ENCODE measurements at places on chromosomes 1 and 21. TPM values are rescaled to one million over a fixed set of nuclear protein-coding genes. Genes with fewer than 3 reads are reported as not detected.
A peak's percentile ranks its signal among the peaks of the same experiment; 100 is the strongest.

LCK gene
- not detected for total RNA-seq

WNT9A gene
- total RNA-seq = 4.1 TPM

GRCh38 chr1:21687081-21687529 lies 17.9 kb upstream of the RAP1GAP start:
- H3K27ac ChIP-seq = no peak overlapping the region
- H3K4me3 ChIP-seq = no peak overlapping the region
- H3K4me1 ChIP-seq = no peaks in the 10 kb centered on the region
- no peaks in the 10 kb centered on the region for H3K27me3 ChIP-seq
- H3K36me3 ChIP-seq = peaks cover 29% of the 10 kb centered on the region

DNA sequence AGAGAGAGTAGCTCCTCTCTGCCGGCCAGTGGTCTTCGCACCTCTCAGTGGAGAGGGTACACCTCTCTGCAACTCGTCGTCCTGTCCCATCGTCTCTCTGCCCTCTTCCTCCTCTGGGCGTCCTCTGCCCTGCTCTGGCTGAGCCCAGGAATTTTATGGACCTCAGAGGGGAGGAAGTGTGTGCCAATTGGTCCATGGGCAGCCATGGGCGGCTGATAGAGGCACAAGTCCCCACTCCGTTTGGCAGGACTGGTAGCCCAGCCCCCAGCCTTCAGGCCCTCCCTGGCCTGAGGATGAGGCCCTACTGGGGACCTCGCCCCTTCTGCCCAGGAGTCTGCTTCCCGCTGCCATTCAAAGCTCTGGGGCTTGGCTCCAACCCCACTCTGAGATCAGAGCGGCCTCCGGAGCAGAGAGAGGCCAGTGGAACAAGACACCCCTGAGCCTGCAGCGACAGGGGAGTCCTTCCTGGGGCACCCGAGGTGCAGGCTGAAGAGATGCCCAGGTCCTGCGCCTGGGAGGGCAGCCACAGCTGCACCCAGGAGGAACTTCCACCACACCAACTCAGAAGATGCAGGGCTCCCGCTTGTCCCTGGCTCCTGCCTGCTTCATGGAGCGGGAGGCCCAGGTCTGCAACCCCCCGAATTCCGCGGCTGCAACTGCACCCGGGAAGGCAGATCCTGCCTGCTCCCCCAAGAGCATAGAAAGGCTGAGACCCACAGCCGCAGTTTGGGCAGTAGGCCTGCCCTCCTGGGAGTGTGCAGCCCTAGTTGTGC lies 659.9 kb downstream of the KCNT2 start:
- no peaks in the 10 kb centered on the region for H3K4me1 ChIP-seq
- DNase-seq = no peak
- H3K27me3 ChIP-seq = no peaks in the 10 kb centered on the region
- H3K27ac ChIP-seq = no peak overlapping the region
- H3K36me3 ChIP-seq = no peaks in the 10 kb centered on the region
- no peak overlapping the region for H3K4me3 ChIP-seq

- no peaks in the 10 kb centered on the region for H3K4me1 ChIP-seq
- H3K27ac ChIP-seq = no peak overlapping the region
- no peaks in the 10 kb centered on the region for H3K27me3 ChIP-seq
- H3K4me3 ChIP-seq = no peak overlapping the region
These were observed 48.5 kb upstream of the B3GALT5 start for GRCh38 chr21:39564200-39564599.

- H3K27me3 ChIP-seq = no peaks in the 10 kb centered on the region
- no peaks in the 10 kb centered on the region for H3K4me1 ChIP-seq
- H3K4me3 ChIP-seq = no peak overlapping the region
These were observed 743.1 kb upstream of the B3GALT2 start for GRCh38 chr1:193929374-193930033.

DNA sequence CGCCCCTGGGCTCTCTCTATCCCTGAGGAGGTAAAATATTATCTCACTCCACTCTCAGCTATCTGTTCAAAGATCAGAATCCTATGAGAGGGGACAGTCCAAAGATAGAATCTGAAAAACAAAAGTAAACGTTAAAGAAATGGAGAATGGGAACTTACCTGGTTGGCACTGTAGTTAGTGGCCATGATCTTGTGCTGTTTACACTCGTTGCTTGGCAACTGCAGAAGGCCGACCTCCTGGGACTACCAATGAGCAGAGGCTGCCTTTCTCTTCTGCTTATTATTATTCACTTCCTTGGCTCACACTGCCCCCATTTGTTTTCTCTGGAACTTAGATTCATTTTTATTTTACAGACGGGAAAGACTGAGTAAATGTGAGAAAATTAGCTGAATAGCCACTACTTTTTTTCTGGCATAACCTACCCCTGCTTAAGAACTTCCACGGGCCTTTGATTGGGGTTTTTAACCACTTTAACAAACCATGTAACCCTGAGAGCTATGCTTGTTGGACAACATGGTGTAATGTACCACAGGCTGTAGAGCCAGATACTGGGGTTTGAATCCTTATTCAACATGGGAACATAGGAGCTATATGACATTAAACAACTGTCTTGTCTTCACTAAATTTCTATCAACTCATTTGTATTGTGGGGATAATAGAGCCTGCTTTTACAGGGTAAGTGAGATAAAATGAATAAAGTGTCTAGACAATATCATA lies at the start of gene CFAP126:
TSS of gene CFAP126 (minus strand) at position 193 of the 717 bp plus-strand sequence. CDS start at position 185, 8 bp downstream.
- peaks cover 2% of the 10 kb centered on the region for H3K4me1 ChIP-seq
- H3K27ac ChIP-seq = peak within 1 kb of the TSS; percentile 16
- peaks cover 4% of the 10 kb centered on the region for H3K36me3 ChIP-seq
- H3K4me3 ChIP-seq = no peak within 1 kb of the TSS
- H3K27me3 ChIP-seq = no peaks in the 10 kb centered on the region

- peaks cover 5% of the 10 kb centered on the region for H3K27me3 ChIP-seq
- no peak overlapping the region for H3K27ac ChIP-seq
- peaks cover 9% of the 10 kb centered on the region for H3K4me1 ChIP-seq
- H3K36me3 ChIP-seq = no peaks in the 10 kb centered on the region
These were observed 19.7 kb upstream of the LMX1A start for GRCh38 chr1:165376041-165376810.

DNA sequence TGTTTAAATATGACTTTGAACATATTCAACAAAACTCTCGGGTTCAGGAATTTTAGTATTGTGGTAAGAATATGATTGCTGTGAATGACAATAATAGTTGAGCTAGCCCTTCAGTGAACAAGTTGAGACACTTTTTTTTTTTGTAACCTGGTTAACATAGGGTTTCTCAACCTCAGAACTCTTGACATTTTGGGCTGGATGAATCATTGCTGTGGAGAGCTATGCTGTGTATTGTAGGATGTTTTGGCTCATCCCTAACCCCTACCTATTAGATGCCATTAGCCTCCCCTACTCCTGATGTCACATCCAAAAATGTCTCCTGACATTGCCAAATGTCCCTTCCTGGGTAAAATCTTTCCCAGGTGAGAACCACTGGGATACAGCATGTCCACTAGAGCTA lies 113.7 kb downstream of the RUNX1 start:
- no peak overlapping the region for H3K27ac ChIP-seq
- H3K27me3 ChIP-seq = peaks cover 25% of the 10 kb centered on the region
- H3K4me1 ChIP-seq = peaks cover 11% of the 10 kb centered on the region
- DNase-seq = no peak
- no peaks in the 10 kb centered on the region for H3K36me3 ChIP-seq
- no peak overlapping the region for H3K4me3 ChIP-seq

DNA sequence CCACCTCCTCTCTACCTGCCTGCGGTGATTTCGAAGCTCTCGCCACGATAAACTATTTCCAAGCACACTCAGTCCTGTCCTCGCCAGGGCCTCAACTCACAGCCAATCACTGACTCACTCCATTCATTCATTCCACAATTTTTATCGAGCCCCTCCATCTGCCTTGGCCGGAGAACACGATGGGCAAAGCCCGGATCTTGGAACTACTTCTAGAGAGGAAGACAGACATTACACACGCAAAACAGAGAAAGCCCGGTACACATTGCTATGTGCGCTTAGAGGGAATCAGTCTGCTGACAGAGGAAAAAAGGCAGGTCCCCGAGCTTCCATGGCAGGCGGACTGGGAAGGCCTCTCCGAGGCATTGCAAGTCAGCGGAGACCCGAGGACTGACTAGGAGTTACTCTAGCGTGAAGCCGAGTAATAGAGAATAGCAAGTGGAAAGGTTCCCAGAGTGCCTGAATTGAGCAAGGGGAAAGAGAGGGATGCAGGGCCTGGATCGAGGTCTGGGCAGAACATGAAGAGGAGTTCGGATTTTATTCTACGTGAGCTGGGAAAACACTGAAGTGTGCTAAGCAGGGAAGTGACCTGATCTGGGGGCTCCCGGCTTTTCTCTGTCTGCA lies 54.2 kb upstream of the DNAJC6 start:
- no peaks in the 10 kb centered on the region for H3K36me3 ChIP-seq
- H3K4me1 ChIP-seq = peaks cover 13% of the 10 kb centered on the region
- H3K4me3 ChIP-seq = peak overlapping the region; percentile 80

Data from endothelial cell of umbilical vein (primary cell).